Neural crest cell (in vitro differentiated cells): ENCODE measurements at places on chromosomes 12 and 14. TPM values are rescaled to one million over a fixed set of nuclear protein-coding genes. Genes with fewer than 3 reads are reported as not detected.

SYNDIG1L gene
- total RNA-seq: not detected in 2 replicates

BATF gene
- not detected in 2 replicates for total RNA-seq

NXPH4 gene
- total RNA-seq: 0.71 and 0.91 TPM in 2 replicates

CLEC2A gene
- not detected in 2 replicates for total RNA-seq

DNA sequence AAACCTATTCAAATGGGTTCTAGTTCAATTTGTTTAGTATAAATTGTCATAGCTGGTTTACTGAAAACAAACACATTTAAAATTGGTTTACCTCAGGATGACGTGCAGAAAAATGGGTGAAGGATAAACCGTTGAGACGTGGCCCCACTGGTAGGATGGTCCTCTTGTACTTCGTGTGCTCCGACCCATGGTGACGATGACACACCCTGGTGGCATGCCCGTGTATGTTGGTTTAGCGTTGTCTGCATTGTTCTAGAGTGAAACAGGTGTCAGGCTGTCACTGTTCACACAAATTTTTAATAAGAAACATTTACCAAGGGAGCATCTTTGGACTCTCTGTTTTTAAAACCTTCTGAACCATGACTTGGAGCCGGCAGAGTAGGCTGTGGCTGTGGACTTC is 8.3 kb downstream of the CALM1 start:
- DNase-seq: no peak

DNA sequence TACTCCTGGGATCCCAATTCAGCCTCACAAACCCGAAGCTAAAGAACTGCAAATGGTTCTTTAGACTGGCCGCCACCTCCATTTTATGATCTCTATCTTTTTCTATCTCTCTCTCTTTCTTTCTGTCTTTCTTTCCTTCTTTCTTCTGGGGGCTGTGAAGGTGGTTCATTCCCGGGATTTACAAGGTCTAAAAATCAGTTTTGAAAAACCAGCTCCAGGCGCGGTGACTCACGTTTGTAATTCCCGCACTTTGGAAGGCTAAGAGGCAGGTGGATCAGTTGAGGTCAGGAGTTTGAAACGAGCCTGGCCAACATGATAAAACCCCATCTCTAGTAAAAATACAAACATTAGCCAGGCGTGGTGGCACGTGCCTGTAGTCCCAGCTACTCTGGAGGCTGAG is 67.2 kb upstream of the VASH1 start:
- no peak for DNase-seq

- DNase-seq: no peak
Observed at GRCh38 chr12:79085106-79085682, 220.6 kb downstream of the SYT1 start.

GRCh38 chr14:55532645-55533344 is 47.2 kb upstream of the KTN1 start:
- no peak for DNase-seq

- no peak for DNase-seq
Observed at GRCh38 chr14:50452296-50452695, 55.6 kb upstream of the CDKL1 start.

GRCh38 chr12:123119808-123120207 is 31.1 kb downstream of the PITPNM2 start:
- DNase-seq: no peak

DNA sequence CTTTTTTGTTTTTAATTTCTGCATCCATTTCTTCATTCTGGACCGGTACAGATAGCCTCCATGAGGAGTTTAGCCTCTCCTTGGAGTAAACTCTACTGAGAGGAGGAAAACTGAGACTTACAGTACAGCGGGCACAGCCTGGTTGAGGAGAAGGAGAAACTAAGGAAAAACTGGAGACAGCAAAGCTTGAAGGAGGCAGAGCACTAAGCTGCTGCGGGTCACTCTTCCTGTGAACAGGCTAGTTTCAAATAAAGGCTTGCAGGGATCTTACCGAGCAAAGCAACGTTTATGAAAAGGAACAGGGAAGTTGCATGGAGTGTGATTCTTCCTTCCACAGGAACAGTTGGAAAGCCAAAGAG is 348 bp upstream of the SSTR1 start:
- no peak for DNase-seq

DNA sequence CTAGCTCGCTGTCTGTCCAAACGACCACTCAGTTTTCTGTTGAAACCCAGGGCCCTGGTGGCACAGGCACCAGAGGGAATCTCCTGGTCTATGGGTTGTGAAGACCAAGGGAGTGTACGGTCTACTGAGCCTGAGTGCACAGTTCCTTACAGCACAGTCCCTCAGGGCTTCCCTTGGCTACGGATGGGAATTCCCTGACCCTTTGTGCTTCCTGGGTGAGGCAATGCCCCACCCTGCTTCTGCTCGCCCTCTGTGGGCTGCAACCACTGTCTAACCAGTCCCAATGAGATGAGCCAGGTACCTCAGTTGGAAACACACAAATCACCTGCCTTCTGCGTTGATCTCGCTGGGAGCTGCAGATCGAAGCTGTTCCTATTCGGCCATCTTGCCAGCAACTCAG is 22.6 kb downstream of the GPHN start:
- no peak for DNase-seq

- DNase-seq: no peak
Observed at GRCh38 chr14:23045419-23046357, 3.7 kb downstream of the PSMB11 start.

- DNase-seq: no peak
Observed at GRCh38 chr14:68564826-68565759, 227.8 kb downstream of the ZFP36L1 start.

GRCh38 chr12:19904819-19905218 is 463.5 kb upstream of the PDE3A start:
- DNase-seq: no peak

GRCh38 chr12:92118826-92119536 is 26.7 kb downstream of the BTG1 start:
- no peak for DNase-seq

DNA sequence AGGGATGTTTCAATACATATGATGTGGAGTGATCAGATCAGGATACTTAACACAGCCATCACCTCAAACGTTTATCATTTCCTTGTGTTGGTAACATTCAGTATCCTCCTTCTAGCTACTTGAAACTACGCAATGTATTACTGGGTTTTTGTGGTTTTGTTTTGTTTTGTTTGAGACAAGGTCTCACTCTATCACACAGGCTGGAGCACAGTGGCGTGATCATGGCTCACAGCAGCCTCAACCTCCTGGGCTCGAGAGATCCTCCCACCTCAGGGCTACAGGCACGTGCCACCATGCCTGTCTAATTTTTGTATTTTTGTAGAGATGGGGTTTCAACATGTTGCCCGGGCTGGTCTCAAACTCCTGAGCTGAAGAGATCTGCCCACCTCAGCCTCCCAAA is 70.2 kb upstream of the BCL11B start:
- DNase-seq: no peak

DNA sequence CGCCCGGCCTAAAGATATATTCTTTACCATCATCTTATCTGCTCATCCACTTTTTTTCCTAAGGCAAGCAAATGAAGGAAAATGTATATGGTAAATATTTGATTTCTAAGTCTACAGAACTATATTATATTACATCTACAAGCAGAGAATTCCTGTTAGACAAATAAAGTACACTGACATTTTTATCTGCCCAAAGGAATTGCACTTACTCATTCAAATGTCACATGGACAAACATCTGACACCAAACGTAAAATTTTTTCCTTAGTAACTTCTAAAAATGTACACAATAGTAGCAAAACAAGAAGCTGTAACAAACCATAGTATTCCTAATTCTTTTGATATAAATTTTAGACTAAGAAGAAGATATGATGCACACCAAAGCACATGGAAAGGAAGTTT is 51.0 kb downstream of the SPPL3 start:
- DNase-seq: no peak
